LHCN-M2 (cell line): ENCODE measurements at places on chromosomes 7 and 10.
A peak's percentile ranks its signal among the peaks of the same experiment; 100 is the strongest.

DNA sequence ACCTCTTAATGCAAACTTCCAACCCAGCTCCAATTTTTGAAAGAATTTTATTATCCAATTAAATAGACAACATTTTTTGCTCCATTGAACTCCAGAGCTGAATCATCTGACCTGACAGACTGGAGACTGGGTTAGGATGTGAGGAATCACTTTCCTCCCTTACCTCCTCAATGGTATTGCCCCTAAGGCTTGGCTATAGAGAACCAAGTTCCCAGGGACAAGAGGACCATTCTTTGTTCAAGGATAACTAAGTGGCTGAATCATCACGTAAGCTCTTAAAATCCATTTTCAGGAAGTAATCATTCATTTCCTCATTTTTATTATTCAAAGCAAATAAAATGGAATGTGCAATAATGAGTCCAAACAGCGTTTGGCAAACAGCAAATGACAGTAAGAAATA lies 335.1 kb downstream of the GATA3 start:
- no peak for DNase-seq

DNA sequence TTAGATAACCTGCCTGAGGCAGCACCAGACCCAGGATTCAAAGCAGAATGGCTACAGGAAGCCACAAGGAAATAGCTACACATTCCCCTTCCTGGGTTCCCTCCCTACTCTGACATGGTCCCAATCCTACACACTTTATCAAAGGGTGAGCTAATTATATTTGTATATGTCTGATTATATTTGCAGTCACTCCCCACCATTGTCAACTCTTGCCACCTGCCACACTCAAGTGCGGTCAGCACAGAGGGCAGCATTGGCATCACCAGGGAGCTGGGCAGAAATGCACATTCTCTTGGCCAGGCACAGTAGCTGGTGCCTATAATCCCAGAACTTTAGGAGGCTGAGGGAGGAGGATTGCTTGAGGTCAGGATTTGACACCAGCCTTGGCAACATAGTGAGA lies 114.1 kb upstream of the PDLIM1 start:
- DNase-seq, result no peak

GRCh38 chr7:45187089-45187945 lies 29.7 kb downstream of the RAMP3 start:
- DNase-seq, result peak; percentile 17

GRCh38 chr7:68678196-68678595 lies 920.1 kb upstream of the AUTS2 start:
- DNase-seq, result no peak

- DNase-seq, result no peak
Measured at GRCh38 chr10:32943395-32943794, 14.6 kb downstream of the ITGB1 start.

- DNase-seq, result no peak
Measured at GRCh38 chr10:121138918-121139317, 287.8 kb downstream of the WDR11 start.

DNA sequence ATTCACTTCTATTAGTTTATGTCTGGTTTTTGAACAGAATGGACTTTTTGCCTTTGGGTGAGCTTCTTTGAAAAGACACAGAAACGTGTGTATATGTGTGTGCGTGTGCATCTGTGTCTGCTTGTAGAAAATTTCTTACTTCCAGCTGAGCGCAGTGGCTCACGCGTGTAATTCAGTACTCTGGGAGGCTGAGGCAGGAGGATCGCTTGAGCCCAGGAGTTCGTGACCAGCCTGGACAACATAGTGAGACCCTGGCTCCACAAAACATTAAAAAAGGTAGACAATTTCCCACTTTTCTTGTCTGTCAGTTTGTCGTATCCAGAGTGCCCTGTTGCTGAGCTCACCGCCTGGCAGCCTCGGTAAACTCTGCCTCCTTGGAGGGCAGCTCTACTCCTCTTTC lies 25.4 kb downstream of the PPP2R2D start:
- no peak for DNase-seq
